ENCODE measurements at places on chromosomes 16 and 17. TPM values are rescaled to one million over a fixed set of nuclear protein-coding genes. Genes with fewer than 3 reads are reported as not detected.

Gene ABCA9
- total RNA-seq, result 6.7 TPM

Gene PLA2G10
- total RNA-seq, result not detected

- DNase-seq, result no peak
- peaks cover 8% of the 10 kb centered on the region for H3K27me3 ChIP-seq
- H3K27ac ChIP-seq, result no peak overlapping the region
- H3K36me3 ChIP-seq, result no peaks in the 10 kb centered on the region
- H3K4me3 ChIP-seq, result no peak overlapping the region
- H3K4me1 ChIP-seq, result peaks cover 2% of the 10 kb centered on the region
Observed at GRCh38 chr16:162271-162991, 3.3 kb upstream of the HBM start.

GRCh38 chr17:58757162-58757613 is 1.5 kb downstream of the PPM1E start:
- no peak overlapping the region for H3K27ac ChIP-seq
- no peak for DNase-seq
- no peaks in the 10 kb centered on the region for H3K36me3 ChIP-seq
- H3K4me3 ChIP-seq, result no peak overlapping the region
- no peaks in the 10 kb centered on the region for H3K27me3 ChIP-seq

GRCh38 chr16:87764600-87765472 is 950 bp downstream of the KLHDC4 start:
- H3K27me3 ChIP-seq, result no peaks in the 10 kb centered on the region
- H3K4me3 ChIP-seq, result peak overlapping the region; percentile 94
- H3K27ac ChIP-seq, result no peak overlapping the region

Gene TBC1D3I
- total RNA-seq, result not detected

GRCh38 chr17:45428050-45428617 is 4.5 kb downstream of the ARHGAP27 start:
- no peak overlapping the region for H3K4me3 ChIP-seq
- no peak overlapping the region for H3K27ac ChIP-seq
- H3K4me1 ChIP-seq, result peaks cover 29% of the 10 kb centered on the region
- H3K27me3 ChIP-seq, result peaks cover 2% of the 10 kb centered on the region
- H3K36me3 ChIP-seq, result no peaks in the 10 kb centered on the region
- peak; percentile 80 for DNase-seq

- H3K4me1 ChIP-seq, result no peaks in the 10 kb centered on the region
- H3K27me3 ChIP-seq, result no peaks in the 10 kb centered on the region
- no peak for DNase-seq
Observed at GRCh38 chr17:36675786-36676185, 74.4 kb downstream of the MRM1 start.

Gene G6PC1
- 271 TPM for total RNA-seq

DNA sequence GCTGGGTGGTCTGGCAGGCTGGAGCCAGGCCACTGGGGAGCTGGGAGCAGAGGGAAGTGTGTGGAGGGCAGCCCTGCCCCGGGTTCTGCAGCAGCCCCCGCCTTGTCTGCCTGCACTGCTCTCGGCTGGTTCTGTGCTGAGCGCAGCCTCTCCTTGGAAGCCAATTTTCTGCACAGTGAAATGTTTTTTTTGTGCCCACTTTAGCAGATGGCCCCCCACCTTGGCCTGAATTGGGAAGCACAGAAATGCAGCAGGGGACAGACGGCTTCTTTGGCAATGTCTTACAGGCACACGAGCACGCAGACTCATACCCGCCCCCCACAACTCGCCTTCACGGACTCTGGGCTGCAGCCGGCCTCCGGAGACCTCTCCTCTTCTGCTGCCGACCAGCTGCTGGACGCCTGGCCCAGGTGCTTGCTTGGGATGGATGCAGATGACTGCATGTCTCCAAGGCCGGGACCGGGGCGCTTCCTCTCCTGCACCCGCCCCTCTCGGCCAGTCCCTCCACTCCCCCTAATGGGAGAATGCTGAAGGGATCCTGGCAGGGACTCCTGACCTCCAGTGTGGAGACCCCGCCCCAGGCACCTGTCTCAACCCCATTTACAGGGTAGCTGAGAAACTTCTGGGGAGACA is 14.8 kb downstream of the NPTX1 start:
- H3K4me3 ChIP-seq, result no peak overlapping the region
- H3K27ac ChIP-seq, result no peak overlapping the region
- no peaks in the 10 kb centered on the region for H3K27me3 ChIP-seq
- no peaks in the 10 kb centered on the region for H3K4me1 ChIP-seq

- no peak overlapping the region for H3K4me3 ChIP-seq
- no peaks in the 10 kb centered on the region for H3K27me3 ChIP-seq
- no peak for DNase-seq
- H3K27ac ChIP-seq, result no peak overlapping the region
- H3K36me3 ChIP-seq, result no peaks in the 10 kb centered on the region
Observed at GRCh38 chr17:50154604-50155003, 4.1 kb upstream of the PPP1R9B start.

GRCh38 chr16:66152181-66152580 is 214.3 kb upstream of the CDH5 start:
- no peak overlapping the region for H3K4me3 ChIP-seq
- H3K27ac ChIP-seq, result no peak overlapping the region
- DNase-seq, result no peak
- no peaks in the 10 kb centered on the region for H3K27me3 ChIP-seq
- H3K36me3 ChIP-seq, result no peaks in the 10 kb centered on the region

Gene USP43
- total RNA-seq, result 7.4 TPM

Gene ADAD2
- not detected for total RNA-seq

Gene BTBD17
- not detected for total RNA-seq

Gene JMJD8
- 21.2 TPM for total RNA-seq

- no peaks in the 10 kb centered on the region for H3K36me3 ChIP-seq
- H3K27ac ChIP-seq, result no peak overlapping the region
- no peak for DNase-seq
- H3K27me3 ChIP-seq, result no peaks in the 10 kb centered on the region
Observed at GRCh38 chr17:33560165-33560564, 267.1 kb upstream of the ASIC2 start.

Gene RNF43
- 8.4 TPM for total RNA-seq

GRCh38 chr17:75679706-75680211 is 12.6 kb downstream of the SAP30BP start:
- H3K4me1 ChIP-seq, result no peaks in the 10 kb centered on the region
- H3K36me3 ChIP-seq, result peaks cover 4% of the 10 kb centered on the region
- H3K27me3 ChIP-seq, result no peaks in the 10 kb centered on the region
- no peak overlapping the region for H3K4me3 ChIP-seq
- H3K27ac ChIP-seq, result no peak overlapping the region
- no peak for DNase-seq

DNA sequence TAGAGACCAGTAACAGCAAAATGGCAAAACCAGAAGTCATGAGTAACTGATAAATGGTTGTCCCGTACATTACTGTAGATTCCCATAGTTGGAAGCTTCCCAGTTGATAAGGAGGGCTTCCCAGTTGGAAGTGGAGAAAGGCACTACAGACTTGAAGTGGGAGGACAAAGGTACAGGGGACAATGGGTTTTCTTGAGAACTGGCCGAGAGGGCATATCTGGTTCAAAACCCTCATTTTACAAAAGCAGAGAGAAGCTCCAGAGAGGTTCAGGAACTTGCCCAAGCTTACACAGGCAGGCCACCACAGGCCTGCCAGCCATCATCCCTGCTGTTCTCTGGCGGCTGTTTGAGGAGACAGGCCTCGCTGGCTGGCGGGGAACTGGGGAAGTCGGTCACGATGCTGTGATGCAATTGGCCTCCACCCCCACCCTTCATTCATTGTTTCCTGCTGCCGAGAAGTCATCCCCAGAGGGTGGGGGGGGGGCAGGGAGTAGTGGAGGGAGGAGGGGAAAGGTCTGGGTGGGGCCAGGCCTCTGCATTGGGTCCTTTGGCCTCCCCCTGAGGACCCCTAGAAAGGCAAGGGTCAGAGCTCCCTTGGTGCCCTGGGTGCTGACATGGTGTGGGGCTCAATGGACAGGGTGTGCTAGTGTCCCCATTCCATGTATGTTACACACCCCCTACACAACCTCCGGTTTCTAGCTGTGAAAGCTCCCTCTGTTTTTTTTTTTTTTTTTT is 3.0 kb downstream of the UBALD2 start:
- peaks cover 2% of the 10 kb centered on the region for H3K36me3 ChIP-seq
- no peak for DNase-seq
- H3K4me3 ChIP-seq, result no peak overlapping the region

Gene ATF7IP2
- total RNA-seq, result 14.3 TPM

DNA sequence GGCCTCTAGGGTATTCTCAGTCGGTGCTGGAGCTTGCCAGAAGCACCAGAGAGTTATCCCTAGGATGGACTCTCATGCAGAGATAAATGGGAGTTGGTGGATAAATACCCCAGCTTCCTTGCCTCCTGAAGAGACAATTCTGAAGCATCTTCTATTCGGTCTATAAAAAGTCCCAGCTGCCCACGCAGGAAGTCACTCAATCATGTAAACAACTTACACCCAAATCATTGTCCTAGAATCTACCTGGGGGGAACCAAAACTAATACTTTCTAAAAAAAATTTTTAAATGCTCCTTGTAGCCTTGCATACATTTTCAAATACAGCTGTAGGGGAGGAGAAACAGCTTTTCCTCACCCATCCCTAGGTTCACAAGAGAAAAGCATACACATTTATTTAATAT is 66.6 kb upstream of the ELAC2 start:
- H3K4me3 ChIP-seq, result no peak overlapping the region
- H3K4me1 ChIP-seq, result no peaks in the 10 kb centered on the region
- H3K27ac ChIP-seq, result no peak overlapping the region
- DNase-seq, result no peak
- no peaks in the 10 kb centered on the region for H3K36me3 ChIP-seq

DNA sequence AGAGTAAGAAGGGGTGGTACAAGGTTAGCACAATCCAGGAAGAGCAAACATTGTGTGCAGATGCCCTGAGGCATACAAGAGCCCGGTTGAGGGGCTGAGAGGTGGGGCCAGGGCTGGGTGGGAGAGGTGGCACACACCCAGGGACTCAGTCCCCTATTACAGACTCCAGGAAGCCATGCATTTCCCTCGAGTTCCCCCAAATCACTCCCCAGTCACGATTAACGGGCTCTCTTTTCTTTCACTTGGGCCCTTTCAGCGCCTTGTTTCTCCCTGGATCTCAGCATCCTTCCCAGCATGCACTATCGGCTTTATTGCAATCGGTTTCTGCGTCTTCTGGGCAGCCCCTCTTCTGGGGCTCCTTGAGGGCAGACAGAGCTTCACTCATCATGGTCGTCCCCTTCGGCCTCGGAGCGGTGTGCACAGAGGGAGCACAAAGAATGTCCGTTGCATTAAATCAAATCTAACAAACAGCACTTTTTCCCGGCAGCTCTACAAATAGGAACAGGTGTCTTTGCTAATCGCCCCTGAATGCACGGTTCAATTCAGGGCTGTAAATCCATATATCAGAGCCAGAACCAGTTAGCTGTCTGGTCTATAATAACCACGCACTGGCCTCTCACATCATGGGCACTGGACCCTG is 184.6 kb upstream of the HSBP1 start:
- H3K27me3 ChIP-seq, result no peaks in the 10 kb centered on the region
- H3K4me1 ChIP-seq, result no peaks in the 10 kb centered on the region
- no peak overlapping the region for H3K27ac ChIP-seq
- DNase-seq, result no peak

Gene GAS7
- total RNA-seq, result 6.1 TPM

DNA sequence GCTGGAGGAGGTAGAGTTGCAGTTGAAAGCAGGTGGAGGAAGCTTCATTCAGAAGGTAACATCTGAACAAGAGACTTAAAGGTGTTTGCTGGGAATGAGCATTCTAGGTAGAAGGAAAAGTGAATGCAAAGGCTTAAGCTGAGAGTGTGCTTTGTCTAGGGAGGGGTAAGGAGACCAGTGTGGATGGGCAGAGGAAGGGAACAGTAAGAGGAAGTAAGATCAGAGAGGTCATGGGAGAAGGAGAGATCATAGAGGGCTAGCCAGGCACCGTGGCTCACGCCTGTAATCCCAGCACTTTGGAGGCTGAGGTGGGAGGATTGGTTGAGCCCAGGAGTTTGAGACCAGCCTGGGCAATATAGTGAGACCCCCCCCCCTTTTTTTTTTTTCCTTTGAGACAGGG is 3.3 kb downstream of the STX4 start:
- H3K4me1 ChIP-seq, result peaks cover 6% of the 10 kb centered on the region
- H3K36me3 ChIP-seq, result peaks cover 19% of the 10 kb centered on the region
- H3K4me3 ChIP-seq, result no peak overlapping the region
- H3K27me3 ChIP-seq, result no peaks in the 10 kb centered on the region

DNA sequence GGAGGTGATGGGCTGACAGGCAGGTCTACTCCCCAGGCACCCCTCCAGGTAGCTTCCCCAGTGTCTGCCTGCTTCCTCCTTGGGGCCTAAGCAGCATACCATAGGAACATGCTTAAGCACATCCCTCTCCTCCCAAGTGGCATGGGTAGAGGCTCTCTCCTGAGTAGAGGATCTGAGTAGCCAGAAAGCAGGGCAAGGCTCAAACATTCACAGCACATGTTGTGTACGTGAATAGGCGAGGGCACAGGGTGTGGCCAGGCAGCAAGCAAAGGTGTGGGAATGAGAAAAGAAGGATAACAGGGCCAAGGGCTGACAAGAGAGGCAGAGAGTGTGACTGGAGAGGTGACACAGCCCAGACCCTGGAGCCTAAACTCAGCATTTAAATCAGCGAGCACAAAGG is 29.7 kb upstream of the GFOD2 start:
- peaks cover 21% of the 10 kb centered on the region for H3K36me3 ChIP-seq
- H3K4me3 ChIP-seq, result no peak overlapping the region
- no peak overlapping the region for H3K27ac ChIP-seq
- peaks cover 6% of the 10 kb centered on the region for H3K4me1 ChIP-seq

Gene IL21R
- 0.84 TPM for total RNA-seq

- no peak overlapping the region for H3K27ac ChIP-seq
- no peak overlapping the region for H3K4me3 ChIP-seq
- DNase-seq, result no peak
- H3K36me3 ChIP-seq, result no peaks in the 10 kb centered on the region
- no peaks in the 10 kb centered on the region for H3K4me1 ChIP-seq
- H3K27me3 ChIP-seq, result no peaks in the 10 kb centered on the region
Observed at GRCh38 chr16:77063676-77064016, 127.3 kb upstream of the MON1B start.

DNA sequence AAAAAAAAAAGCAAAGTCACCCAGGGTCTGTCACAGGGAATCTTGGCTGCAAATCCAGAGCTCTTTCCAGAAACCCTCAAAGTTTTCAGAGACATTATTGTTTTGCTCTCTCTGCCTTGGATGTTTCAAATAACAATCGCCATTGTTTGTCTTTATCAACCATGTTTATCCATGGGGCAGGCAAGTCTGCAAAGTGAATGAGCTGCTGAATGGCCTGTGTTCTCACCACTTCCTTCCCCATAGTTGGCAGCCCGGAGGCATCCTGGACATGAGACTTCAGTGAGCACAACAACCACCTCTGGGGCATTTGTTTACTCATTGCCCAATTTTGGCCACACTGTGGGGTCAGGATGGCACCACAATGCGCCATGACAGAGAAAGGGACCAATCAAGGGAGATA is 53.1 kb upstream of the USP7 start:
- no peaks in the 10 kb centered on the region for H3K36me3 ChIP-seq
- H3K27me3 ChIP-seq, result no peaks in the 10 kb centered on the region
- H3K4me3 ChIP-seq, result no peak overlapping the region
- H3K27ac ChIP-seq, result no peak overlapping the region

GRCh38 chr16:64657316-64658011 is 464.4 kb downstream of the CDH11 start:
- no peak overlapping the region for H3K27ac ChIP-seq
- no peaks in the 10 kb centered on the region for H3K27me3 ChIP-seq
- no peaks in the 10 kb centered on the region for H3K36me3 ChIP-seq
- no peak for DNase-seq

Gene GRIN2A
- total RNA-seq, result under 0.01 TPM

- peaks cover 15% of the 10 kb centered on the region for H3K36me3 ChIP-seq
- no peak overlapping the region for H3K27ac ChIP-seq
- H3K27me3 ChIP-seq, result no peaks in the 10 kb centered on the region
- no peak overlapping the region for H3K4me3 ChIP-seq
- H3K4me1 ChIP-seq, result no peaks in the 10 kb centered on the region
Observed at GRCh38 chr17:81693509-81694210, 9.5 kb upstream of the MRPL12 start.

Gene MYH11
- 33.7 TPM for total RNA-seq
